IPS DF 6.9 (cell line): ENCODE measurements at places on chromosomes 13 and 19.
A peak's percentile ranks its signal among the peaks of the same experiment; 100 is the strongest.

DNA sequence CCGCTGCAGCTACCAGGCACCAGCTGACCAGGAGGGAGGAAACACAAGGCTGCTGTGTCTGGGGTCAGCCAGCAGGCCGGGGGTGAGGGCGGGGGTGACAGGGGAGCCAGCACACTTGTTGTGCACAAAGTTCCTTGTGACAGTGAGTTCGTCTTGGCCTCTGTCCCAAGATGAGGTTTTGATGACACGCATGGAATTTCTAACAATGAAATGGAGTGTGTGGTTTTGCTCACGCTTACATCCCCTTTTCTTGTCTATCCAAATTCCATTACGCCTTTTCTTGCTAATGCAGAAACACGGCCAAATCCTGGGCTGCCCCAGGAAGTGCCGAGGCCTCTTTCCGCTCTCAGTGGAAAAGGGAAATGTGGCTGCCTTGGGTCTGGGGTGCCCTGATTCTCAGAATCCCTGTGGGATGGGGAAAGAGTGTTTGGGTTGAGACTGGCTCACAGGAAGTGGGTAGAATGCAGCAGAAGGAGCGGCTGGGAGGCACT is 73.8 kb downstream of the GADD45B start:
- H3K27ac ChIP-seq = no peak overlapping the region
- no peaks in the 10 kb centered on the region for H3K27me3 ChIP-seq
- no peak overlapping the region for H3K4me3 ChIP-seq
- no peaks in the 10 kb centered on the region for H3K36me3 ChIP-seq
- no peak for DNase-seq
- no peaks in the 10 kb centered on the region for H3K4me1 ChIP-seq

- no peak for DNase-seq
- H3K4me1 ChIP-seq = no peaks in the 10 kb centered on the region
- H3K36me3 ChIP-seq = no peaks in the 10 kb centered on the region
- no peaks in the 10 kb centered on the region for H3K27me3 ChIP-seq
These were observed 575.9 kb downstream of the MYO16 start for GRCh38 chr13:109205315-109205714.

DNA sequence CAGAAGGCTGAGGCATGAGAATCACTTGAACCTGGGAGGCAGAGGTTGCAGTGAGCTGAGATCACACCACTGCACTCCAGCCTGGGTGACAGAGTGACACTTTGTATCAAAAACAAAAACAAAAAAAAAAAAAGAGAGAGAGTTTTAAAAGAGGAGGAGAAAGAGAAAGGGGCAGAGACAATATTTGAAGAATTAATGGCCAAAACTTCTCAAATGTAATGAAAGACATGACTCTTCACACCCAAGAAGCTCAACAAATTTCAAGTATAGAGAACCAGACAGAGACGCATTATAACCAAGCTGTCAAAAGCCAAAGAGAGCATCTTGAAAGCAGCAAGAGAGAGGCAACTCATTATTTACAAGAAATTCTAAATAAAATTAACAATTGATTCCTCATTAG is 36.9 kb upstream of the USP12 start:
- H3K27ac ChIP-seq = no peak overlapping the region
- H3K36me3 ChIP-seq = no peaks in the 10 kb centered on the region
- DNase-seq = no peak
- H3K4me3 ChIP-seq = no peak overlapping the region
- no peaks in the 10 kb centered on the region for H3K4me1 ChIP-seq
- no peaks in the 10 kb centered on the region for H3K27me3 ChIP-seq

- no peaks in the 10 kb centered on the region for H3K27me3 ChIP-seq
- no peak for DNase-seq
- no peak overlapping the region for H3K4me3 ChIP-seq
- no peak overlapping the region for H3K27ac ChIP-seq
These were observed 68.2 kb upstream of the LSM14A start for GRCh38 chr19:34104096-34104495.

GRCh38 chr19:13629687-13630357 is 123.5 kb upstream of the CACNA1A start:
- no peak for DNase-seq
- H3K27me3 ChIP-seq = no peaks in the 10 kb centered on the region
- no peak overlapping the region for H3K27ac ChIP-seq
- peaks cover 3% of the 10 kb centered on the region; the same call in 1 of the 2 replicates for H3K4me1 ChIP-seq

DNA sequence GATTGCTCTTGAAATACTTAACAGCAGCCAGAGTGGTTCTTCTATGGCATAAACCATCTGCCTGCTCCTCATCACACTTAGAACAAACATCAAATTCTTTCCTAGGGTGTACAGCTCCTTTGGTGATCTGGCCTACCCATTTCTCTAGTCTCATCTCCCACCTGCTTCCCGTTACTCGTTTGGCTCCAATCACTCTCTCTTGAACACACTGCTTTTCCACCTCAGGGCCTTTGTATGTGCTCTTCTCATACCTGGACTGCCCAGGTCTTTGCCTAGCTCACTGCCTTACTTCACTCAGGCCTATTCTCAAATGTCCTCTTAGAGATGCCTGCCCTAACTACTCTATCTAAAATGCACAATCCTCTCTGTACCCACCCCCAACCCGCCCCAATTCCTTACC is 100.5 kb downstream of the KCNRG start:
- no peaks in the 10 kb centered on the region for H3K36me3 ChIP-seq
- H3K27ac ChIP-seq = no peak overlapping the region
- no peak overlapping the region for H3K4me3 ChIP-seq
- H3K27me3 ChIP-seq = peaks cover 1% of the 10 kb centered on the region; the same call in 1 of the 2 replicates

DNA sequence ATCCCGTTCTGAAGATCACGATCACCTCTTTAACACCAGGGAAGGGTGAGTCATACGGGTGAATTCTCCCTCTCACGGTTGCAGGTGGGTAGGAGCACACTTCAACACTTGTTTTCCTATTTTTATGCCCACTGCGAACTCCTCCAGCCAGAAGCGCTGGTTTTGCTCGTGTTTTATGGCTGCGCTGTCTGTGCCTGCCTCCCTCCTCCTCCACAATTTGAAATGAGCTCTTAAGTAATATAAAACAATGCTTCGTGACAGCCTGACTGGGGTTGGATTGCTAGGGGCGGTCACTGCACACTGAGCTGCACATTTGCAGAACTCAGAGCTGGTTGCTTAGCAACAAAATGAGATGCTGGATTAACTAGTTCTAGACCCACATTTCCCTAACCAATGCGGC is 12.9 kb downstream of the CCDC70 start:
- no peak overlapping the region for H3K4me3 ChIP-seq
- no peak for DNase-seq
- no peaks in the 10 kb centered on the region for H3K4me1 ChIP-seq

DNA sequence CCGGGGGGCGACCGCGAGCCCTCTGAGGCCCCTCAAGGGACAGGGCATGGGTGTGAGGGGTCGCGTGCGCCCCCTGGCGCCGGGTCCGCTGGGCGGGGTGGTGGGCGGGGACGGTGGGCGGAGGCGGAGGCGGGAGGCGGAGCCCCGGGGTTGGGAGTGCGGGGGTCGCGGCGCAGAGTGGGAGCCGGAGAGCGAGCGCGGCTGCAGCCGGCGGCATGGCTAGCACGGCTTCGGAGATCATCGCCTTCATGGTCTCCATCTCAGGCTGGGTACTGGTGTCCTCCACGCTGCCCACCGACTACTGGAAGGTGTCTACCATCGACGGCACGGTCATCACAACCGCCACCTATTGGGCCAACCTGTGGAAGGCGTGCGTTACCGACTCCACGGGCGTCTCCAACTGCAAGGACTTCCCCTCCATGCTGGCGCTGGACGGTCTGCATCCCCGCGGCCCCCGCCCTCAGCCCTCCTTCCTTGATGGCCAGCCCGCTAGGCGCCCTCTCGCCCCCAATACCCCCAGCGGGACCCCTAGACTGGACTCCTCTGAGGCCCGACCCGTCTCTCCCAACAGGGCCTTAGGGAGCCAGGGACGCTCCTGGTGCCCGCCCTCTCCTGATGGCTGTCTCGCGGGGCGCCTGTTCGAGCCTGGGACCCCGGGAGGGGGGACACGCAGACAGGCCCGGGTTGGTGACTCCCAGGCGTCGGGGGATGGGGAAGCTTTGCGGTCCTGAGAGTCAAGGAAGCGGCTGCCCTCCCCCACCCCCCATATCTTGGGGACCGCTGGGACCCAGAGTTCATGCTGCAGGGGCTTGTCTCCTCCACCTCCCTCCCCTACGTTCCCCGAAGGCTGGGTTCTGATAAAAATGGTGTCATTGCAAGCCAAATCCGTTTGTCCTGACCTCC is at the start of gene CLDN10:
CLDN10 (plus strand) TSS at position 182 of the 903 bp plus-strand sequence; CDS start at position 216, 34 bp downstream.
- peaks cover 3% of the 10 kb centered on the region; the same call in 1 of the 2 replicates for H3K4me1 ChIP-seq
- peak within 1 kb of the TSS; percentile 70 for H3K4me3 ChIP-seq
- peak; percentile 50 for DNase-seq

- no peak overlapping the region for H3K27ac ChIP-seq
- H3K36me3 ChIP-seq = no peaks in the 10 kb centered on the region
- no peaks in the 10 kb centered on the region for H3K27me3 ChIP-seq
- no peak for DNase-seq
These were observed 38.1 kb downstream of the CHST8 start for GRCh38 chr19:33659835-33660234.

- peaks cover 66% of the 10 kb centered on the region for H3K36me3 ChIP-seq
- H3K27me3 ChIP-seq = no peaks in the 10 kb centered on the region
- H3K27ac ChIP-seq = no peak overlapping the region
- H3K4me3 ChIP-seq = no peak overlapping the region
These were observed 23.1 kb upstream of the EIF3G start for GRCh38 chr19:10142701-10143375.

GRCh38 chr13:65725006-65725405 is 1505.1 kb downstream of the PCDH9 start:
- no peak overlapping the region for H3K4me3 ChIP-seq
- H3K27ac ChIP-seq = no peak overlapping the region
- no peaks in the 10 kb centered on the region for H3K4me1 ChIP-seq
- H3K27me3 ChIP-seq = no peaks in the 10 kb centered on the region

DNA sequence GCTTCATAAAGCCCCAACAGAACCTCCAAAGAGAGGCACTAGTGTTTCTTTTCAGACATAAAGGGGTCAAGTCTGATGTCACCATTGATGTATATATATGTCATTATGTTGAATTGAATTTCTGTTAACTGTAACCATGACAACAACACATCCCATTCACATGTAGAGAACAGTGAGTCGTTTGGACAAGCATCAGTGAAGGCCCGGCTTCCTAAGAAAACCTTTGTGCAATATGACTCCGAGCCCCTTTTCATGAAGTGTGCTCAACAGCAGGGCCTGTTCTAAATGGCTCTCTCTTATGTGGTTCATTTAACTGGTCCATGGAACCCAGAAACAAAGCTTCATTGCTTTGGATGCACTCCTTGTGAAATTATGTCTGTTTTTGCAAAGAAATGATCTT is 67.2 kb upstream of the UBL3 start:
- DNase-seq = no peak
- H3K27me3 ChIP-seq = no peaks in the 10 kb centered on the region
- H3K36me3 ChIP-seq = no peaks in the 10 kb centered on the region
- no peak overlapping the region for H3K27ac ChIP-seq

GRCh38 chr13:45332036-45332830 is 8.8 kb downstream of the TPT1 start:
- H3K27me3 ChIP-seq = no peaks in the 10 kb centered on the region; the same call in 1 of the 2 replicates
- no peaks in the 10 kb centered on the region for H3K4me1 ChIP-seq
- no peak overlapping the region for H3K4me3 ChIP-seq

DNA sequence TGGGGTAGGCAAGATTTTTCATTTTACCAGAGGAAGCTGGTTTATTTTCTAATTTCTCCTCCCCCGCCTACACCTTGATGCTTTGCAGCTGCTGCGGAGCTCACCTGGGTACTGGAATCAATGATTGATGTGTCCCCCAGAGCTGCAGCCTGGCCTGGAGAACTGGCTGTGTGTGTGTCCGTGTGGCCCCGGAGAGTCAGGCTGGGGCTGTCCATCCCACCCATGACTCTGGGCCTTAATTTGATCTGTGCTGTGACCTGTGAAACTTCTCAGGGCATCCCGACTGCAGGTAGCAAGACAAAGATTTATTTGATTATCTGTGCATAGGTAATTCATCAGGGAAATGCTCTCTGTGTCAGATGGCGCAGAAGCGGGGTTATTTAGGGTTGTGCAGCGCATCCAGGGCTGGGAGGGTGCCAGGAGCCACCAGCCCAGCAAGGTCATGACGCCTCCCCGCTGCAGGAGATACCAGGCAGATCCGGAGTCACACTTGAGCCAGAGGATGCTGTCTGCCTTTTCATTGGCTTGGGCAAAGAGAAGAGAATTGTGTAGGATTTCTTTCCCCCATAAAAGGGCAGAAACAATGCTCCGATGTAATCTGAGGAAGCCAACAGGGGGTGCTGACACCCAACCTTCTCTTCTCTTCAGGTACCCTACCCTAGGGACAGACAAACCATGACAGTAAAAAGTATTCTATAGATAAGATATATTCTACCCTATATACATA is 346.6 kb downstream of the TSHZ3 start:
- no peak overlapping the region for H3K4me3 ChIP-seq
- H3K36me3 ChIP-seq = no peaks in the 10 kb centered on the region
- no peaks in the 10 kb centered on the region for H3K27me3 ChIP-seq
- no peaks in the 10 kb centered on the region for H3K4me1 ChIP-seq

GRCh38 chr19:57389194-57389729 is 392 bp upstream of the ZNF548 start:
- H3K4me1 ChIP-seq = no peaks in the 10 kb centered on the region; the same call in 1 of the 2 replicates
- peak overlapping the region; percentile 5; the same call in 1 of the 2 replicates for H3K4me3 ChIP-seq
- H3K27ac ChIP-seq = no peak overlapping the region

DNA sequence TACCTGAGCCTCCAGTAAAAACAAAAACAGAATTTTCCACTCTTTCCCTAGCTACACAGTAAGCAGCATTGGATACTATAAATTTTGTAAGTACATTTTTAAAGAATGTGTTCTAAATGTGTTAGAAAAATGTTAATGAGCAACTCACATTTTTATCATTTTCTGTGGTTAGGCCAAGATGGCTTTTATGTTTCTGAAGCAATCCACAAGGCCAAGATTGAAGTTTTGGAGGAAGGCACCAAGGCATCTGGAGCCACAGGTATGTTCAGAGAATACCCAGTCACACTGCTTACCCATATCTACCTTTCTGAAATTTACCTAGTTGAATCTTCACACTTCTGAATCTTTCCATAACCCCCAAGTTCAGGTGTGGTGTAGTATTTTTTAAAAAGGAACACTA is 21.6 kb downstream of the SERPINE3 start:
- no peaks in the 10 kb centered on the region for H3K27me3 ChIP-seq
- H3K36me3 ChIP-seq = no peaks in the 10 kb centered on the region

- no peaks in the 10 kb centered on the region for H3K27me3 ChIP-seq
- no peak overlapping the region for H3K27ac ChIP-seq
- no peaks in the 10 kb centered on the region for H3K36me3 ChIP-seq
These were observed 76.6 kb upstream of the KLF12 start for GRCh38 chr13:74210693-74211393.

DNA sequence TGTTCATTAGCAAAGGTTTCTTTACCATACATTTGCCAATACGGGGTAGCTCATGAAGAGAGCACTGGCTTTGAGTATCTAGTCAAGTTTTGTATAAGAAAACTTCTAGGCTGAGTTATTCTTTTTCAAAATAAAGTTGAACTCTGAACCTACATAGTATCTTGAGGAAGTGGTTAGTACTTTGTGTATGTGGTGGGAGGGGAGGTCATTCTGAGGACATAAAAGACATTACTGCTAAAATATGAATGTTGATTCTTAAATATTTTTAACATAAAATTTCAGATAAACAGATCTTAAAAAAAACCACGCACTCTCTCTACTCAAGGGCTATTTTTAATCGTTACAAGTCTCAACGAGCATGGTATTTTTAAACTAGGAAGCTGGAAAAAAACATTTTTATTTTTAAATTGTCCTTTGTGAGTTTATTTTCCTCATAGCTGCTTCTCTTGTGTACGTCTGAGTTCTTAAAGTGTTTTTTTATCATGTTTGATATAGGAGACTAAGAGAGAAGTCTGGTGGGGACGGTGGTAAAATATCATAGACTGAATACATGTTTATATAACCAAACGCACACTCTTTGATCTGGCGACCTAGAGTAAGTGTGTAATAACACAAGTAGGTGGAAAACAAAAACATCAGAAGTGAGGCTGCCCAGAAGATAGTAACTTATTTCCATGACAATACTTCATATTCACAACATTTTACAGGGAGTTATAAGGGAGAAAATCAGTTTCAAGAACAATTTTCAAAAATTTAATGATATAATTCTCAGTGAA is 118.0 kb upstream of the POSTN start:
- no peaks in the 10 kb centered on the region for H3K4me1 ChIP-seq
- DNase-seq = no peak
- H3K27ac ChIP-seq = no peak overlapping the region
